Stimulated activated CD8-positive, alpha-beta memory T cell treated with anti-CD3 and anti-CD28 coated beads, Interleukin-4, amount 100 ng/mL, for 4 hours (primary cell): ENCODE measurements at places on chromosomes 2 and 18.

DNA sequence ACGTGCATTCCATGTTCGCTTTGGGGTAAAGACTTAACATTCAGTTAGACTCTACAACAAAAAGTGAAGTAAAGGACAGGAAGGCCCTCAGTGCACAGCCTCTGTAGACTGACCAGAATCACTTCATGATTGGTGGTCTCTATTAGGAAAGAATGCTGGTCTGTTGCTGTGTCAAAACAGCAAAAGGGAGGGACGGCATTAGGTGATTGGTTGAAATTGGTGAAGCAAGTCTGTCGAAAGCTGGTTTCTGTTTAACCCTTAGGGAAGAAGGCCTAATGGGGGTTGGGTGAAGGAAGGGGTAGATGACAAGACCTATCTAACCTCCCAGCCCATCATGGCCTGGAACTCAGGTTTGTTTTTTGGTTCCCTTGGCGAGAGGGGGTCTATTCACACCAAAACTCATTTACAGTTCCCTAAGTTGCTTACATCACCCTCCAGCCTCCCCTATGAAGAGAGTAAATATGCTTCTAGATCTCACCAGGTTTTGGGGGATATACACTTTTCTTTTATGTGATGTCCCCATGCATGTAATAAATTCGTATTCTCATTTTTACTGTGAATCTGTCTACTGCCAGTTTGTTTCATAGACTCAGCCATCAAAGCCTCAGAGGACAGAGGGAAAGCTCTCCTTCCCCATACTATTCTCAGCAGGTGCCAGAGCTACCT is 65.6 kb downstream of the TMEM17 start:
- DNase-seq: no peak

- no peak for DNase-seq
Observed at GRCh38 chr2:197141702-197142473, 168.7 kb downstream of the ANKRD44 start.

DNA sequence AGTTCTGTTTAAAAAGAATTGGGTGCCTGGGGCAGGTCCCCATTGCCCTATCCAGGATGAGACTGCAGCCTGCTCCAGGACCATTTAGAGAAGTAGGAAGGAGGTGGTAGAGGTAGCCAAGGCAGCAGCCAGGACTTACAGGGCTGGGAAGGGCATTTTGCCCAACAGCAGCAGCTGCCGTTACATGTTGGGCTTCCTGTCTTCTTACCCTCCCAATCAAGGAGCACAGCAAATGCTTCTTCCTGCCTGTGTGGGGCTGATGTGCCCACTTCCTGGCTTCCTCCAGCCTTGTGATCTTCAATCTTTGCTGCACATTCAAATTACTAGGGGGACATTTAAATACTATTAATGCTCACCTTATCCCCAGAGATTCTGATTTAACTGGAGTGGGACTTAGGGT is 112.0 kb downstream of the QPCT start:
- no peak for DNase-seq

- no peak for DNase-seq
Observed at GRCh38 chr18:49967171-49967570, 153.8 kb upstream of the ACAA2 start.

DNA sequence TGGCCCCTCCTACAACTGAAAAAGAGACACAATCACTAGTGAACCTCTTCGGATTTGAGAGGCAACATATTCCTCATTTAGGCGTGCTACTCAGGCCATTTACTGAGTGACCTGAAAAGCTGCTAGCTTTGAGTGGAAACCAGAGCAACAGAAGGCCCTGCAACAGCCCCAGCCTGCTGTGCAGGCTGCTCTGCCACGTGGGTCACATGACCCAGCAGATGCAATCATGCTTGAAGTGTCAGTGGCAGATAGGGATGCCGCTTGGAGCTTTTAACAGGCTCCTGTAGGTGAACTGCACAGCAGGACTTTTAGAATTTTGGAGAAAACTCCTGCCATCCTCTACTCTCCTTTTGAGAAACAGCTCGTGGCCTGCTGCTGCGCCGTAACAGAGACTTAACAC is 578.6 kb upstream of the RAB6C start:
- DNase-seq: no peak
